ENCODE measurements at places on chromosomes 16 and 17.

DNA sequence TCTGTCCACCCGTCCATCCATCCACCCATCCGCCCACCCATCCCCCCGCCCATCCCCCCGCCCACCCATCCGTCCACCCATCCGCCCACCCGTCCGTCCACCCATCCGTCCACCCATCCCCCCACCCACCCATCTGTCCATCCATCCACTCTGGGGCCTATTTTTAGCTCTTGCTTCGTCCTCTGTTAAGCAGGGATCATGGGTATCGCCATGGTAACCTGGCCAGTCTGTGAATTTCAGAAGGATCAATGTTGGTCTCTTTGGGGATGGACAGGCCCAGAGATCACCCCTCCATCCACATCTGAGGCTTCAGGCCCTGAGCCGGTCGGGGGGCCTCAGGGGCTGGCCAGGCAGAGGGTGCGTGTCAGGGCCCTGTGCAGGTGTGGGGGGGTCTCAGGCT is 15.2 kb upstream of the DPEP1 start:
- no peak for DNase-seq

GRCh38 chr17:64780096-64781013 is 118.2 kb upstream of the SMURF2 start:
- peak; percentile 85 for DNase-seq

DNA sequence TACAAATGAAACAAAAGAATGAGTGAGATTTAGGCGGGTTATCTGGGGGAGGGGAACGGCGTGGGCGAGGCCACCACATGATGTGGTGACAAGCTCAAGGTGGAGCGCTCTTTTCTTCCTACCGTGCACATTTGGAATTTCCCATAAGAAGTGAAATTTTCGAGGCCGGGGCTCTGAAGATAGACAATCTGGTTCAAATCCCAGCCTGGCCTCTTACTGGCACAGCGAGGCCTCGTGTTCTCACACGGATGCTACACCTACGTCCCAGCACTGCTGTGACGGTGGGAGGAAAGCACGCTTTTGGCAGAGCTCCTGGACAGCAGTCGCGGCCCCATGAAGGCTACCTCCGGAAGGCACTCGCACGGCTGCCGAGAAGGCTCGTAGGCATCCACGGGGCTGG is 25.2 kb downstream of the ZDHHC7 start:
- peak; percentile 45 for DNase-seq

DNA sequence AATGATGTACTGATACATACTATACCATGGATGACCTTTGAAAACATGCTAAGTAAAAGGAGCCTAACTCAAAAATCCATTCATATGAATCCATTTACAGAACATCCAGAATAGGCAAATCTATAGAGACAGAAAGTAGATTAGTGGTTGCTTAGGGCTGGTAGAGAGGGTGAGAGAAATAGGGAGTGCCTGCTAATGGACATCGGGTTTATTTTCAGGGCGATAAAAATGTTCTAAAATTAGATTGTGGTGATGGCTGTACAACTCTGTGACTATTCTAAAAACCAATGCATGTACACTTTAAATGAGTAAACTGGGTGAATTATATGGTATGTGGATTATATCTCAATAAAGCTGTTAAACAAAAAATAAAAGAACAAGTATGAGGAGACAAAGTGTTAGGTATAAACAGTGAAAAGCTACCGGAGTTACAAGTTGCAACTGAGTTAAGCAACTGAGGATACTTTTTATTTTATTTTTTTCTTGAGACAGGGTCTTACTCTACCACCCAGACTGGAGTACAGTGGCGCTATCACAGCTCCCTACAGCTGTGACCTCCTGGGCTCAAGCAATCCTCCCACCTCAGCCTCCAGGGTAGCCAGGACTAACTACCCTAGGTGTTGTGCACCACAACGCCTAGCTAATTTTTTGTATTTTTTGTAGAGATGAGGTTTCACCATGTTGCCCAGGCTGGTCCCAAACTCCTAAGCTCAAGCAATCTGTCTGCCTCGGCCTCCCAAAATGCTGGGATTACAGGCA is 75.5 kb upstream of the CORO6 start:
- no peak for DNase-seq

- no peak for DNase-seq
These were observed 78.0 kb downstream of the ABCC6 start for GRCh38 chr16:16145286-16145685.

GRCh38 chr17:66978514-66979061 is 14.1 kb downstream of the CACNG4 start:
- DNase-seq, result no peak

GRCh38 chr17:34840750-34841149 is 120.5 kb downstream of the CCT6B start:
- no peak for DNase-seq

DNA sequence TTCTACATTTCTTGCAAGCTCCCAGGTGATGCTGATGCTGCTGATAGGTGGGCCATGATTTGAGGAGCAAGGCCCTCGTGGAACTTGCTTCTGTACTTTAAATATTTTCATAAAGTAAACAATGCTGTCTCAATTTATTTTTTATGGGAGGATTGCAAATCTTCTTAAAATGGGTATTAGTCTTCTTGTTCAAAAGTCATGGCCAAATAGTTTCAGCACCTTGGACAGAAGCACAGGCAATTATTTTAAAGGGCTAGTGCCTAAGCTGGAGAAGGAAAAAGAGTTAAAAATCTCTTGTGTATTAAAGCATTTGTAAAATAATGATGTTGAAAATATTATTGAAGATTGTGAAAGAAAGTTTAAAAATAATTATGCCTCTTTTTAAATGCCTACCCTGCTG is 50.5 kb downstream of the GPR139 start:
- no peak for DNase-seq

DNA sequence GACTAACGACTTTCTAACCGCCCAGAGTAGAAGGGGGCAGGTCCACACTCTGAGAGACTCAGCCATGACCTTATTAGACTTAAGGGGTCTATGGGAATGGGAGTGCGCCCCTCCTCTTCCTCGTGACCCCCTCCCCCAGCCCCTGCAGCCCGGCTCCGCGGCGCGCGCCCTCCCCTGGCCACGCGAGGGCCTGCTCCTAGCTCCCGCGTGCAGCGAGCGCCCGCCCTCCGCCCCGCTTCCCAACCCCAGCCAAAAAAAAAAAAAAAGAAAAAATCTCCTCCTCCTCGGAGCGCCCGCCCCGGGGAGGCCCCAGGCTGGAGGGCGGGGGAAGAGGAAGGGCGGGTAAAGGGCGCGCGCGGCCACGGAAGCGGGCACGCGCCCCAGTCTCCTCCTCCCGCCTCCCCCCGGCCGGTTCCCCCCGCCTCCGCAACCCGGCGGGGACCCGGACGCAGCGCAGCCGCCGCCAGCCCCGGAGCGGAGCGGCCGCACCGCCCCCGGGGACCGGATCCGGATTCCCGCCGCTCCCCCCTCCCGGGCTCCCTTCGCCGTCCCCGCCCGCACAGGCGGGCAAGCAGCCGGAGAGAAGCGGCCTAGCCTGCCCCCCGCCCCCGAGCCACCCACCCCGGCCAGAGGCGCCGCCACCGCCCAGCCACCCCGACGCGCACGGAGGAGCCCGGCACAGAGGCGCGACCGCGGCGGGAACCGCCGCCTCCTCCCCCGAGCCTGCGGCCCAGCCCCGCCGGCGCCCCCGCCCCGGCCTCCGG is 949 bp downstream of the UBTF start:
- DNase-seq, result peak; percentile 85

DNA sequence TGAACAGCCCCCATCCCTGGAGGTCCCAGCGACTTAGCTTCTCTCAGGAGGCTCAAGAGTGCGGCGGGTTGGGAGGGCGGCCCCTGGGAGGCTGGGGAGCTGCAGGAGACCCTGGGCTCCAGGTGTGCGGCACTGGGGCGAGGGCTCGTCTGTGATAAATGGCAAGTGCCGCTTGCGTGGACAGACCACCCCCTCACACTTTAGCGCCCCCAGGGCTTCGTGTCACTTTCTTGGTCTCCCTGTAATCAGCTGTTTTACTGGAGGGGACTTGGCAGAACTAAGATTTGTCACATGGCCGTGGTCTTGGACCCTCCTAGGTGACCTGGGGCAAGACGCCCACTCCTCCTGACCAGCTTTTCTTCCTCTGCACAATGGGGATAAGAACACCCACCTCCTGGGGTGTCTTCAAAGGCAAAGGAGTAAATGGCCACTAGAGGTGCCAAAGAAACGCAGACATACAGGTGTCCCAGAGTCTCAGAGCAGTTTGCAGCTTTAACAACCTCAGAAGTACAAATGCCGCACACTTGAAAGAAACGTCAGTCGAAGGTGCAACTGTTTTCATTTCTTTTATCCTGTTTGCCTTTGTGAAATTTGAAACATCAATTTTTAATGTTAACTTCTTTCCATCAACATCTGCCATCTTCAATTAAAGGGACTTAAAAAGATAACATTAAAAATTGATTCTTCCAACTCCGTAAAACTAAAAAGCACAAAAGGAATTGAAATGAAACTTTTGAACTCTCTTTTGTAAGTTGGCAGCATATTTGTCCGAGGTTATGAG is 946 bp downstream of the OSGIN1 start:
- no peak for DNase-seq

DNA sequence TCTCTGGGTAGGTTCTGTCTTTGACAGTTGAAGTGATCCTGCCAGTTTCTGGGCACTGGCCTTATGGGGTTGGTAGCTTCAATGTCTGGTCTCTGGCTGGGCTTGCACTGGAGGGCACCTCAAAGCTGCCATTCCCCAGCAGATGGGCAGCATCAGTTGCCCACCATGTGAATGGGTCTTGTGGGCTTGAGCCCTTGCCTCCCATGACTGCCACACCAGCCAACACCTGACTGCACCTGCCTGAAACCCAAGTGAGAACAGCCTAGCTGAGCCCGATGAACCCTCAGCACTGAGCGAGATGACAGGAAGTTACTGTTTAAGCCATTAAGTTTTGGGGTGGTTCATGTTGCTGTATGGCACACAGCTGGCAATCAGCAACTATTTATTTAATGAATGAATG is 69.1 kb upstream of the AXIN2 start:
- DNase-seq, result no peak

- DNase-seq, result no peak
These were observed 101.2 kb downstream of the RPTOR start for GRCh38 chr17:80645706-80646325.

DNA sequence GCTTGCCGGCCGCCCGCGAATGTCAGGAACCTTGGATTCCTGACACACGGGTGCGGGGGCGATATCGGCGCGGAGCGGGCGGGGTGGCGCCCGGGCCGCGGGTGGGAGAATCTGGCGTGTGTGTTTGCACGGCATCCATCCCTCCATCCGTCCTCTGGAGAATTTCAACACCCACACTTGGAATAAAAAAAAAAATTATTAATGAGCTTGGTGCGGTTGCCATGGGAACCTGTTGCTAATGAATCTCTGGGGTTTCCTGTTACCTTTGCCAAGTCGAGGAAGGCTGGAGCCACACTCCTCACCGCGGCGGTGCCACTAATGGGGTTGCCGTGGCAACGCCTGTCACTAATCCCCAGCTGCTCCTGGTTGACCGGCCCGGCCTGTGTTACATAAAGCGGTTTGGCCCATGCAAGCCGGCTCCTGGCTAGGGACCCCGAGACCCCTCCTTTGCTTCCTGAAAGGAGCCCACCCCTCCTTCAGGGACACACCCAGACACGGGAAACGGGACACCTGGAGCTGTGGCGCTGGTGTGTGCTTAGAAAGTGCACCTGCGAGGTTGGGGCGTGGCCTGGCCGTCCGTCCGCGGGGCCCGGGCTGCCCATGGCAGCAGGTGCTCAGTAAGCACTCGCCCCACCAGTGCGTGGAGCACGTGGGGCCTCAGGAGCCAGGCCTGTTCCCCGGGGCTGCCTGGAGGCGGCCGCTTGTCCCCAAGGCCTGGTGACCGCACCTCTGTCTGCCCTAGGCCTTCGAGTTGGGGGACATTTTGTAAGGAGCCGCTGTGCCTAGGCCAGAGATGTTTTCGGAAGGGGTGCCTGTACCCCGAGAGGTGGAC is 14.6 kb downstream of the CACNA1H start:
- DNase-seq, result no peak

GRCh38 chr17:61411261-61412142 is 11.9 kb downstream of the TBX2 start:
- DNase-seq, result peak; percentile 39

DNA sequence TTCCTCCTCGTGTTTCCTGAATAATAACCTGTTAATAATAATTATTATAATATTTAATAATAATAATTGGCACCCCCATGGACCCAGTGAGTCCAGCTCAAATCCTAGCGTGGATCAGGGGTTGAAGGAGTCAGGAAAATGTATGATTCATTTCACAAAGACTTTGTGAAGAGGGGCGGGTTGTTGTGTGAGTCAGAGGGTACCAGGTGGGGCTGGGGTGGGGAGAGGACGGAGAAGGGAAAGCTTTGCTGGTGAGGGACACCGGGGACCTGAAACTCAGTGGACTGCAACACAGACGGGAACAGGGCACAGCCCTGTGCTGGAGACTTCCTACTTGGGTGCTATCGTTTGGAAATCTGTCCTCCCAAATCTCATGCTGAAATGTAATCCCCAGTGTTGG is 3.1 kb upstream of the ADORA2B start:
- DNase-seq, result no peak

DNA sequence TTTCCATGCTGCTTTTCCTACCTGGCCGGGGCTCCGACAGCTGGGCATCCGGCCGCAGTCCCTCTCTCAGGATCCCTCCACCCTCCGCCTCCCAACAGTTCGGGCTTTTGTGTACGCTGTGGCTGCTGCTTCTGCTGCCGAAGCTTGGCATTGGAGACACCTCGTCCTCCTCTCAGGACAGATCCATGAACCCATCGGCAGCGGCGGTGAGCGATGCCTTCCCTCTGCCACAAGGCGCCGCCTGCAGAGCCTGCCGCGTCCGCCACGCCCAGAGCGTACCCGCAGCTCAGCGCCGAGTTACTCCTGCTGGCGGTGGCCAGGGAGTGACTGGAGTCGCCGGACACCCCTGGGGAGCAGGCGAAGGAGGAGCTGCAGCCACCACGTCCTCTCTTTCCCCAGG is 2032.8 kb downstream of the TP53TG3F start:
- no peak for DNase-seq

DNA sequence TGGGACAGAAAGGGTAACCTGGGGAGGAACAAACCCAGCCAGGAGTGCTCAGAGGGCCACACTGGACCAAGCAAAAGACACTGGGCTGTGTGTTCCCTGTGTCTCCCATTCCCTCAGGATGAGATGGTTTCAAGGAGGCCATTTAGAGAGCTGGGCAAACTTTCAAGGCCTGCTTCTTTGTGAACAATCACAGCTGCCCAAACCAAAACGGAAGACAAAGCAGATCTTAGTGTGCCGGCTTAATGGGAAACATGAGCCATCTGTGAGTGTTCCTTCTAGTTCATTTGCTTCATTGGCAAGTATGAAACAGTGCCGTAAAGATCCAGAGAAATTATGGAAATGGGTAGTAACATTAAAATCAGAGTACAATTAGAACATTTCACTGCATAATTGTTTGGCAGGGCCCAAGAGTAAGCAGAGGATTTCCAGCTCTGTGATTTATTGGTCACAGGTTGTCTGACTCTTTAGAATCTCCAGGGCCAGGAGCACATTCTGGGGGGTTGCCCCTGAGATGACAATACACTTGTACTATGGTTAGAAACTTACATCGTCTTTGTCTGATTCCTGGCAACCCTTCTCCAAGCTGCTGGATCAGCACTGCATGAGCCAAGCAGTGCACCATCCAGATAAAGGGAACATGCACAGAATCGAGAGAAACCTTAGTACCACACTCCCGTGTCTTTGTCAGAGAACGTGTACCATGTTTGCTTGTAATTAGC is 412.1 kb downstream of the RBFOX1 start:
- DNase-seq, result no peak

Measured in activated naive CD4-positive, alpha-beta T cell treated with Interleukin-2 at 50 U/mL for 16 hours (primary cell).